H1 (cell line): ENCODE measurements at places on chromosomes 6 and 20. TPM values are rescaled to one million over a fixed set of nuclear protein-coding genes. Genes with fewer than 3 reads are reported as not detected.
A peak's percentile ranks its signal among the peaks of the same experiment; 100 is the strongest.

DNA sequence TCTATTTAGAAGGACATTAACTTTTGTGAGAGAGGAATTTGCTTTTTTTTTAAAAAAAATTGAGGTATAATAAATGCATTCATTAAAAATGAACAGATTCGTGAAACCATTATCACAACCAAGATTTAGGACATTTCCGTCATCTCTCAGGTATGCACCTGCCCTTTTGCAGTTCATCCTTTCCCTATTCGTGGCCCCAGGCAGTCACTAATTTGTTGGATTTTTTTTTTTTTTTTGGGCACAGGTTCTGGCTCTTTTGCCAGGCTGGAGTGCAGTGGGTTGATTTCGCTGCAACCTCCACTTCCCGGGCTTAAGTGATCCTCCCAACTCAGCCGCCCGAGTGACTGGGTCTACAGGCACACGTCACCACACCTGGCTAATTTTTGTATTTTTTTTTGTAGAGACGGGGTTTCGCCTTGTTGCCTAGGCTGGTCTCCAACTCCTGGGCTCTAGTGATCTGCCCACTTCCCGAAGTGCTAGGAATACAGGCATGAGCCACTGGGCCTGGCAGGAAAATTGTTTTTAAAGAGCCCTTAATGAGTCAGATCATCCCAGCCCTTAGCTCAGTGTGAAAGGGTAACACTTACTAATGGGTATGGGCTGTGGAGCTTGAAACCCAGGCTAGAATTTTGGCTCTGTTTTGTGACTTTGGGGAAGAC lies 9.2 kb downstream of the PHF3 start:
- no peak overlapping the region for H3K27ac ChIP-seq
- DNase-seq: no peak
- no peak overlapping the region for H3K4me3 ChIP-seq
- no peaks in the 10 kb centered on the region for H3K36me3 ChIP-seq
- H3K4me1 ChIP-seq: no peaks in the 10 kb centered on the region; the same call in 1 of the 2 replicates

DNA sequence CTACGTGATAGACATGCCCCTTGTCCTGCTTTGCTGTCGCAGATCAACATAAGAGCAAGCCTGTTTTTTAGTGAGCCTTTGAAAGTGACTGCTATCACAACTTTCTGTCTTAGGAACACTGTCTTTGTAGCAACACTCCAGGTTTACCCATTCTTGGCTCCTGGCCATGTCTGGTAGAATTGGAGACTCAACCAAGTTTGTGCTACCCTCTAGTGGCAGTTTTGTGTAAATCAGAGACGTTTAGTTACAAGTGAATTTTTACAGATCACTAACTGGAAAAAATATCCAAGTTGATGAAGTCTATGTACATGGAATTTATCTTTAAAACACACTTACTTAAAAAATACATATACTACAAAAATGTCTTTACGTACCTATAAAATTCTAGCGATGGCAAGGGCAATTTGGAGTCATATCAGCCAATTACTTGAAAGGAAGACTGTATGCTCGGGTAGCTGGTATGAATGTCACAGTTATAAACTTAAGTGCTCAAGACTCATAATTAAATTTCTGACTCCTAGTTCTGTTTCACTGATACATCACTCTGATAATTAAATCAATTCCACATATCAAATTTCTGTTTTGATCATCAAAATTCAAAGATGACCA lies 101.4 kb downstream of the ADGB start:
- no peak for DNase-seq
- no peak overlapping the region for H3K4me3 ChIP-seq
- H3K4me1 ChIP-seq: no peaks in the 10 kb centered on the region
- no peak overlapping the region for H3K27ac ChIP-seq
- no peaks in the 10 kb centered on the region for H3K27me3 ChIP-seq
- H3K36me3 ChIP-seq: no peaks in the 10 kb centered on the region

GRCh38 chr6:36542041-36542440 lies 5.2 kb downstream of the STK38 start:
- no peak overlapping the region for H3K4me3 ChIP-seq
- H3K27ac ChIP-seq: no peak overlapping the region
- no peak for DNase-seq
- peaks cover 4% of the 10 kb centered on the region; the same call in 1 of the 2 replicates for H3K4me1 ChIP-seq

GPR6 gene
- total RNA-seq: 0.27 and 0.37 TPM in 2 replicates

DNA sequence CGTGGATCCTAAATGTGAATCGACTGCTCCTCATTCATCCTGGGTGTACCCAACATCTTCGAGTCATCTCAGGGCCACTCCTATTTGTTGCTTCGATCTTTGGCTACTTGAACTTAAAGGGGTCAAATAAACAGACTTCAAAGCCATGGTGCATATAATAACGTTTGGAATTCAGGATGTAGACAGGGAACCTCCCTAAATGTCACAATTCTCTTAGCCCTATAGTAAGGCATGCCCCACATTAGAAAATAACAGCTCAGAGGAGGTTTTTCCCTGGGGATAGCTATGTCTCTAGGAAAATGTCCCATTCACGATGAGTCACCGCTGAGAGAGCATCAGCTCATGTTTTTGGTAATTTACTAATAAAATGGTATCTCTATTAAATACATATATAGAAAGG lies 54.8 kb upstream of the BMP6 start:
- no peak overlapping the region for H3K27ac ChIP-seq
- H3K27me3 ChIP-seq: no peaks in the 10 kb centered on the region
- DNase-seq: no peak
- H3K4me3 ChIP-seq: no peak overlapping the region

ZNF334 gene
- total RNA-seq: 15.9 and 17.8 TPM in 2 replicates

GRCh38 chr20:37233548-37234253 lies 27.9 kb downstream of the GHRH start:
- no peak overlapping the region for H3K4me3 ChIP-seq
- H3K27ac ChIP-seq: no peak overlapping the region
- DNase-seq: no peak

- peak overlapping the region; percentile 81 for H3K4me3 ChIP-seq
- peak overlapping the region; percentile 35; the same call in 1 of the 2 replicates for H3K27ac ChIP-seq
- no peaks in the 10 kb centered on the region for H3K36me3 ChIP-seq
- DNase-seq: peak; percentile 43
Observed at GRCh38 chr6:34792605-34793500, 970 bp downstream of the BLTP3A start.

GRCh38 chr6:33761922-33762629 lies 15.4 kb upstream of the IP6K3 start:
- no peaks in the 10 kb centered on the region for H3K4me1 ChIP-seq
- H3K36me3 ChIP-seq: no peaks in the 10 kb centered on the region
- H3K27me3 ChIP-seq: no peaks in the 10 kb centered on the region
- no peak for DNase-seq
- H3K4me3 ChIP-seq: no peak overlapping the region
- H3K27ac ChIP-seq: no peak overlapping the region

DNA sequence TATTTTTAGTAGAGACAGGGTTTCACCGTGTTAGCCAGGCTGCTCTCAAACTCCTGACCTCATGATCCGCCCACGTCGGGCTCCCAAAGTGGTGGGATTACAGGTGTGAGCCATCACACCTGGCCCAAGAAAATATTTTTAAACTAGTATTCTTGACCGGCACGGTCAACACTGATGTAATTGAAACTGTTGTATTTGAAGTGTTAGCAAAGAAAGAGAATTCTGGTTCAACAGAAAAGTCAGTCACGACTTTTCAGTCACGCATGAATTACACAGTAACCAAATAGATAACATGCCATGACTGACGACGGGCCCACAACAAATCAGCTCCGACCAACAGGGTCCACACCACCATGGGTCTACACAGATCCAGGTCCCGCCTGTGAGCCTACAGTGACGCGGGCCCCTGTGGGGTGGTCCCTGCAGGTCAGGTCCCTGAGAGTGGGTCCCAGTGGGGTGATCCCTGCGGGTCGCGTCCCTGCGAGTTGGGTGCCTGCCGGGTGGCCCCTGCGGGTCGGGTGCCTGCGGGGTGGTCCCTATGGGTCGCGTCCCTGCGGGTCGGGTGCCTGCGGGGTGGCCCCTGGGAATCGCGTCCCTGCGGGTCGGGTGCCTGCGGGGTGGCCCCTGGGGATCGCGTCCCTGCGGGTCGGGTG lies 1.0 kb downstream of the GMEB2 start:
- no peaks in the 10 kb centered on the region for H3K4me1 ChIP-seq
- DNase-seq: no peak
- H3K27ac ChIP-seq: peak overlapping the region; percentile 94
- H3K4me3 ChIP-seq: peak overlapping the region; percentile 99
- no peaks in the 10 kb centered on the region for H3K36me3 ChIP-seq

VGLL2 gene
- 0.13 TPM in 1 of 2 replicates, not detected in the other for total RNA-seq

- H3K36me3 ChIP-seq: no peaks in the 10 kb centered on the region
- H3K27ac ChIP-seq: no peak overlapping the region
Observed at GRCh38 chr6:16947375-16948015, 154.4 kb upstream of the STMND1 start.

GRCh38 chr6:43935921-43936439 lies 166.0 kb downstream of the VEGFA start:
- DNase-seq: no peak
- H3K4me1 ChIP-seq: no peaks in the 10 kb centered on the region
- no peak overlapping the region for H3K27ac ChIP-seq
- no peaks in the 10 kb centered on the region for H3K36me3 ChIP-seq

GGTLC1 gene
- not detected in 2 replicates for total RNA-seq

GRCh38 chr6:149235130-149235561 lies 82.4 kb upstream of the TAB2 start:
- H3K36me3 ChIP-seq: no peaks in the 10 kb centered on the region
- no peaks in the 10 kb centered on the region for H3K27me3 ChIP-seq
- DNase-seq: no peak
- H3K4me3 ChIP-seq: no peak overlapping the region
- peaks cover 5% of the 10 kb centered on the region; the same call in 1 of the 2 replicates for H3K4me1 ChIP-seq
- H3K27ac ChIP-seq: no peak overlapping the region

DNA sequence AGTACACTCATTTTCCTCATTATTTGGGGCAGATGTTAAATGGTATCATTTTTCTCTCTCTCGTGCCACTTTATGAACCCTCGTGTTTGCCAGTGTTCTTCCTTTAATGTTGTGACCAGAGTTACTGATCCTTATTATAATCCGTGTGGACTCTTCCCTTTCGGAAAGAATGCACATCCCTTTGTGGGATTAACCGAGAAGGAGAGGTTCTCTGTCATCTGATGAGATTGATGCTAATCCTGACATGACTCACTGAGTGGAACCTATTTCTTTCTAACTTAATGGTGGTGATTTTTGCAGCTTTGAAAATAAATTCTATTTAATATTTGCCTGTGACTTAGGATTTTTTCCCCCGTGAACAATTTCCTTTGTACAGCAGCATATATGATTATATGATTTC lies 300.0 kb upstream of the MAN1A1 start:
- no peaks in the 10 kb centered on the region for H3K27me3 ChIP-seq
- no peak overlapping the region for H3K4me3 ChIP-seq
- no peak for DNase-seq
- H3K36me3 ChIP-seq: no peaks in the 10 kb centered on the region
- H3K27ac ChIP-seq: no peak overlapping the region
- H3K4me1 ChIP-seq: no peaks in the 10 kb centered on the region

DNA sequence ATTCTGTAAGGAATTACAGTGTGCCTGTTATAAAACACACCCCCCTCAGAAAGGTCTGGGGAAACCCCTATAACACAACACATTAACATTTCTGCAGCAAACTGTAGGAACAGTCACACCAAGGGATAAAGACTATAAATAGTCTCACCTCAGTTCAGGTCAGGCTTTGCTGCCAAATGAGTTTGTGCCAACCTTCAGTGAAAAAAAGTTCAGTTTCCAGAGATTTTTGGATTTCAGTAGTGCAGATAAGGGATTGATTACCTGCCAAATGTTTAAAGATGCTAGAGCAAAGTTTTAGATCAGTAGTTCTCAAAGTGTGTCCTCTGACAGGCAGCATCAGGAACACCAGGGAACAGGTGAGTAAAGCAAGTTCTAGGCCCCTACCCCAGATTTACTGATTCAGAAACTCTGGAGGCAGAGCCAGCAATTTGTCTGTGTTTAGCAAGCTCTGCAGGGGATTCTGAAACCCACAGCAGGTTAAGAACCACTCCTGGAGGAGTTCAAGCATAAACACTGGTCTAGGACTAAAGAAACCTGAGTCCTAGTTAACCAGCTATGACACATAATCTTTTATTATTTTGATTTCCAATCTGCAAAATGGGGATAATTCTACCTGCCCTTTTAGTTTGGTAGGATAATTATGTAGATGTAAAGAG lies 111.0 kb downstream of the RCAN2 start:
- H3K4me1 ChIP-seq: no peaks in the 10 kb centered on the region
- no peak overlapping the region for H3K27ac ChIP-seq
- no peak overlapping the region for H3K4me3 ChIP-seq

DNA sequence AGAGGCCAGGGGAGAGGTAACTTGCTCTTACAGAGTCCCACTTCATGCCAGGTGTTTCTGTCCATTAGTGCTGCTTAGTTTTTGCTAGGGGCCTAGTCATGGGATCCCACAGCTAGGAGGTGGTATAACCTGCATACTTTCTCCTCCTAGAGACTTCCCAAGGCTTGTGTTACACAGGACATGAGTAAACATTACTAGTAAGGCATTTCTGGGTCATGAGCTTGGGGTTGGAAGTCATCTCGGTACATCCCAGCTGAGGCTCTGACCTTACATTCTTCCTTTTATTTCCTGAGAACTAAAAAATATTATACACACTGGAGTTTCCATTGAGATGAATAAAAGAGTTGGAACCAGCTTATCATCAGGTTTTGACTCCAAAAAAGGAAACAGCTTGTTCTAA lies 20.9 kb upstream of the PNPLA1 start:
- DNase-seq: no peak
- no peak overlapping the region for H3K4me3 ChIP-seq
- H3K4me1 ChIP-seq: peaks cover 6% of the 10 kb centered on the region
- H3K36me3 ChIP-seq: no peaks in the 10 kb centered on the region

THBS2 gene
- 22.5 and 23.3 TPM in 2 replicates for total RNA-seq
